Spinal cord (tissue), 10 donors: ENCODE measurements at places on chromosomes 5 and 9.

- no peak for DNase-seq
Measured at GRCh38 chr5:137975208-137975607, 57.7 kb downstream of the FAM13B start.

- no peak for DNase-seq
Measured at GRCh38 chr5:37772255-37772654, 67.6 kb downstream of the GDNF start.

DNA sequence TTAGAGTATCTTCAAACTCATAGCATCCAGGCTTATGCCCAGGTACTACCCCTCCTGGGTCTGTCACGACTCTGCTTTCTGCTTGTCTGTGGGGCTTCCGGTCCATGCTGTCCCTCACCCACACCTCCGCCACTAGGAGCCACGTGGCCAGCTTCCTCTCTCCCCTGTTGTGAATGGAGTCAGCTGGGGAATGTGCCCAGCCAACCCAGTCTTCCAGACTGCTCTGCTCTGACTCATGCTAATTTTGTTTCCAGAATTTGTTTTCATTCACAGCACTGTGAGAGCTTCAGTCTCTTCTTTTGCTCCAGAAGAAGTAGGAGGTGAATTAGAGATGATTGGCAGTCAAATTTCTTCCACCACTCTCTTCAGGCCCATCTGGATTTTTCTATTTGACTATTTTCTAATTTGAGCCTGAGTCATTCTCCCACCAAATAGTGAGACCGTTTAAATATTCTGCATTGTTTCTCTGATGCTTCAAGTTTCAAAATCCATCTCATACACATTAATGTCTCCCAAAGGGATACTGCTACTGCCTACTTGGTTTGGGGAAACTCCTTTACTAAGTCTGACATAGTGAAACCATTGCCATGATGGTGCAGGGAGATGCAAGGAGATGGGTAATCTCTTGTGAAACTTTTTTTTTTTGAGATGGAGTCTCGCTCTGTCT is 424.1 kb upstream of the KIF2A start:
- DNase-seq = no peak

GRCh38 chr5:149829954-149830353 is 99.8 kb downstream of the PPARGC1B start:
- no peak for DNase-seq

DNA sequence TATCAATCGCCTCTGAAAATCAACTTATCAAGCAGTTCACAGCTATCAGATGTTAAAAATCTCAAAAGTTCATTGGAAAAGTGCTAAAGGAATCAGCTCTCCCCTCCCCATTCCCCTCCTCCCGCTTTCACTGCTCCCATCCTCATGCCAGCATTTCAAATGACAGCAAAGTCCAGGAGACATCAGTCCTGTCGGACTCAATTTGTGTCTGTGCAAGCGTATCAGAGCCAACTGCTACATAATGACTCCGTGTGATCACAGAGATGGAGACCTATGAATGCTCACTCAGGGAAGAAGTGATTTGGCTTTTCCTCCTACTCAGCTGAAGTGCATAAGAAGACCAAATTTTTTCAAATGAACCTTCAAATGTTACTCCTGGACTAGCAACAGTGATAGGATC is 937.2 kb upstream of the DMAC1 start:
- DNase-seq = no peak

- DNase-seq = no peak
Measured at GRCh38 chr9:100505564-100506159, 32.7 kb downstream of the TMEFF1 start.

DNA sequence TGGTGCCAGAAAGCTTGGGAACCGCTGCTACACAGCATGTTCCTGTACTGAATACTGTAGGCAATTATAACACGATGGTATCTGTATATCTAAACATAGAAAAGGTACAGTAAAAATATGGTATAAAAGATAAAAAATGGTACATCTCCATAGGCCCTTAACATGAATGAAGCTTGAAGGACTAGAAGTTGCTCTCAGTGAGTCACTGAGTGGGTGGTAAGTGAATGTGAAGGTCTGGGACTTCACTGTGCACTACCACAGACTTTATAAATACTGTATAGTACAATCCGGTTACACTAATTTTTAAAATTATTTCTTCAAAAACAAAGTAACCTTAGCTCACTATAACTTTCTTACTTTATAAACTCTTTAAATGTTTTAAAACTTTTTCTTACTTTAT is 819.9 kb upstream of the GRAMD2B start:
- no peak for DNase-seq

GRCh38 chr5:32538031-32538547 is 47.3 kb upstream of the SUB1 start:
- DNase-seq = no peak

DNA sequence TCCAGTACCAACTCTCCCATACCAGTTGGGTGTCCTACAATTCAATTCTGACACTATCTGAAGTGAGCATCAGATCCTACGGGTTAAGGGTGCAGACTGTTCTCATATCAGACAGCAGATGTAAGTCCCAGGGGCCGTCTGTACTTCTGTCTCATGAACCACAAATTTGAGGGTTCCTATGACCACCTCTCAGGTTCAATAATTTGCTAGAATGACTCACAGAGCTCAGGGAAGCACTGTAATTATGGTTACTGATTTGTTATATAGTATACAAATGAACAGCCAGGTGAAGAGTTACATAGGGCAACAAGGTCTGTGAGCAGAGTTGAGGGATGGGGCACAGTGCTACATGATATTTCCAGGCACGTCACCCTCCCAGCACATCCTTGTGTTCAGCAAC is 499.1 kb downstream of the DMAC1 start:
- DNase-seq = no peak

- no peak for DNase-seq
Measured at GRCh38 chr9:123081824-123082223, 48.4 kb downstream of the GPR21 start.

- no peak for DNase-seq
Measured at GRCh38 chr5:122054266-122054665, 23.8 kb downstream of the LOX start.

DNA sequence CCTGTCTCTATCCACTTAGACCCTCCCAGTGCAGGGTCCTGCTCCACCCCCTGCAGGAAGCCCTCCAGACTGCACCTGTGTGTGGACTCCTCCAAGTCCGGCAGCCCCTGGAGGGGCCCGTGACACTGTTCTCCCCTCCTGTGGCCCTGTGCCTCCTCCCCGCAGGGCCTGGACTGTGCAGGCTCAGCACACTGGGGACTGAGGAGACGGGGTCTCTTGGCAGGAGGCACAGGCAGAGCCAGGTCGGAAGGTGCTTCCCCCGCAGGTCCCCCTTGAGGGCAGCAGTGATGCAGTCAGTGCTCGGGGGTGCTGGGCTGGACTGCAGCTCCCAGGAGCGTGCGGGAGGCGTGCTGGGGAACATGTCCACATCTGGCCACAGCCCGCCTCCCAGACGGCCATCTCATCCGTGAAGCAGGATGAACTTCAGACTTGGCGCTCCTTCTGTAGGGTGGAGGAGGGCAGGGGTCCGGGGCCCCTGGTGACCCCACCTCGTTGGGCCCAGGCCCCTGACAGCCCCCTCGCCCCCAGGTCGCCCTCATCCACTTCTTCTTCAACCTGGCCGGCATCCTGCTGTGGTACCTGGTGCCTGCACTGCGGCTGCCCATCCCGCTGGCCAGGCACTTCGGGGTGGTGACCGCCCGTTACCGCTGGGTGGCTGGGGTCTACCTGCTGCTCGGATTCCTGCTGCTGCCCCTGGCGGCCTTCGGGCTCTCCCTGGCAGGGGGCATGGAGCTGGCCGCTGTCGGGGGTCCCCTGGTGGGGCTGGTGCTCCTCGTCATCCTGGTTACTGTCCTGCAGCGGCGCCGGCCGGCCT is 4.9 kb downstream of the SLC34A3 start:
- no peak for DNase-seq

DNA sequence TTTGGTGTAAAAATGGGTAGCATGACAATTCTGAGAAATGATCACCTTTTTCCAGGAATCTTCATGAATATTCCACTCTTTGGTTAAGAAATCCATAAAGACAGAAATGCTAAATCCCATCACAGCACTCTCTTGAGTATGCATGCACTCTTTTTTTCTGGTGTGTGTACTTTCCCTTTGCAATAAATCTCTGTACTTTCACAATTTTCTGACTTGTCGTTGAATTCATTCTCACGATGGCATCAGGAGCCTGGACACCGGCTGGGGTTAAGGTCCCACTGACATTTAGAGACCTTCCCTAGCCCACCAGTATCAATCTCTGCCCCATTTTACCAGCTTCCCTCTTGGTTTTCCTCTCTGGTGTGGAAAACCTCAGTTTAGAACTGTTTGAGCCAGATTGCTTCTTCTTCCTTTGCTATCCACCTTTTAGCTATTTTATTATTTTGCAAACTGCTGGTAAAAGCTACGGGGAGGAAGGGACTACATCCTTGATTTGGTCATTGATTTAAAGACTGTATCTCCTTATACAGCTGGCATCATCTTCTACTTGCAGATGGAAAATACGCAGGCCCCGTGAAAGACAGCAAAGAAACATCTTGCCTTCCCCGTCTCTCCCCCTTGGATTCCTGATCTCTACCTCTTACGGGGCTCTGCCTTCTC is 59.9 kb upstream of the ZFR start:
- DNase-seq = no peak

DNA sequence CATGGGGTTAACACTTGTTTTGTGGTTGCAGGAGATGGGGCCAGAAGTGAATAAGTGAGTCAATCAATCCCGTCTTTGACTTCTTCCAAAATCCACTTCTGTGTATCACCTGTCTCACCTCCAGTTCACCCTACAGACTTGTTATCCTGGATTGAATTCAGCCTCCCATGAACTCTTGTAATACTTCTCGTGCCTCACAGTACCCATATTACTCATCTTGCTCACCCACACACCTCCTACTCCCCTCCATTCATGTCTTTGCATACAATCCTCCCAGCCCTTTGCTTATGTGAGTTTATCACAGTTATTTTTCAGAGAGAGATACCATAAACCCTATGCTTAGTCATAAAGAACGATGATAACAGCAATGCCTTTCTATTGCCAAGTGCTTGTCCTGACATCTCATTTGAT is 52.9 kb upstream of the PAPPA start:
- no peak for DNase-seq

GRCh38 chr5:76363352-76364225 is 39.5 kb upstream of the IQGAP2 start:
- no peak for DNase-seq

- no peak for DNase-seq
Measured at GRCh38 chr9:3662671-3663070, 136.9 kb upstream of the RFX3 start.

DNA sequence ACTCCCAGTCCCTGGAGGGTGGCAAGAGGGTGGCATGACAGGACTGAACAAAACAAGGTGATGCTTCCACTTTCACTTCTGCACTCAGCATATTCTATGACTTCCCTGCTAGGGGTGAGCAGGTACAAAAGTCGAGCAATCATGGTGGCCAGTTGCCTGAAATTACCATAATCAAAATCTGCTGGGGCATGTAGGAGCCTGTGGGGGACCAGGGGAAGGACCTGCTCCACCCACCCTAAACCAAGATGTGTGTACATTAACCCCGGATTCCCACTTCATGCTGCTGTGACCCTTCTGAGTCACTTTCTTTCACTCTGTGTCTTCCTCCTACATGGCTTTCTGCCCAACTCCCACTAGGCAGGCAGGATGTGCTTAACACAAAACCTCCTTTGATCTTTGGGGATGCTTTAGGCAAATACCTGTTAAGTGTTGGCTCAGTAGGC is 73.3 kb upstream of the PHF24 start:
- no peak for DNase-seq

- DNase-seq = peak; percentile 76
Measured at GRCh38 chr9:77876091-77876490, 155.5 kb downstream of the GNAQ start.

GRCh38 chr9:86846656-86847055 is 100.7 kb downstream of the GAS1 start:
- DNase-seq = no peak

GRCh38 chr9:125437771-125438221 is 176.2 kb downstream of the GAPVD1 start:
- DNase-seq = no peak

DNA sequence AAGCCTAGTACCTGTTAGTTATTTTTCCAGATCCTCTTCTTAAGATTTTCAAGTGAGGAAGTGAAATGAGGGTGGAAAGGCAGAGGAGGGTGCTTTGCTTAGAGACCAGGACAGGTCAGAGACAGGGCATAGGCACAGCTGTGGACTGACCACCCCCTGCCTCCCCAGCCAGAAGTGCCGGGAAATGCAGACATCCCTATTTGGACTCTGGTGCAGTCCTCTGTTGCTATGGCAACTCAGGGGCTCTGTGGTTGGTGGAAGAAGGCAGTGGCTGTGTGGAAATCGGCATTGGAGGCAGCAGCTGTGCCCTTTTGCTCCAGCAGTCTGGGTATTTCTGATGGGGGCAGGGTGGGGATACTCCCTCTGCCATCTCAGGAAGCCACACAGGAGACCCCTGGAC is 43.3 kb upstream of the NDFIP1 start:
- DNase-seq = peak; percentile 94

DNA sequence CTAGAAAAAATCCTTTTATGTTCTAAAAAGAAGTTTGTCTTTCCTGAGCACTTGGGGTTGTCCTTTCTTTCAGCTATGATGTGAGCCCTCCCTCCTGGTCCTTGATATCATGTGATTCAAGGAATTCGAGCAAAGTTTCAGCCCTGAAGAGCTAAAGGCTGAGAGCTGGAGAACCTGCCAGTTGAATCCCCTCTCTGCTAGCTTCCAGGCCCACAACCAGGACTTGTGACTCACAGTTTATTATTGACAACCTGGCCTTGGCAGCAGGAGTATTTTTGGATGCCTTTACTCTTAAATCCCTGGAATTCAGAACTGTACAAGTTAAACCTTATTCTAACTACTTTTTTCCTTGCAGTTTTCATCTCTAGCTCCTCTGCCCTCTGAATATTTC is 182.8 kb downstream of the SPOCK1 start:
- no peak for DNase-seq

DNA sequence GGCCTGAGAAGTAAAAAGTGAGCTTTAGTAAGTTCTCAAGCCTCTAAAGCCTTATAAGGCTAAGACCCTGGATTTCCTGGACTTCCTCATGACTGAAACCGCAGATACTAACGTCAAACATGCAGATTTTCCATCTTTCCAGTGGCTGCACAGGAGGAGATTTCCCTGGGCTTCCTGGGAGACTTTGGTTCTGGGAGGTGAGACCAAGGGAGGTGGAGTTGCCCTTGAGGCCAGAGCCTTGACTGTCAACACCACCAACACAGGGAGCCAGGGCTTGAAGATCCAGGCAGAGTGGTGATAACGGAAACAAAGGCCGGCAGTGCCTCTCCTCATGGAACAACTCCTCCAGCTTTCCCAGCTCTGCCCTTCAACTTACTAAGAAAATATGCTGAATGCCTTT is 144.7 kb upstream of the LRRTM2 start:
- DNase-seq = no peak

GRCh38 chr5:177434437-177434836 is 8.0 kb downstream of the GRK6 start:
- DNase-seq = no peak

DNA sequence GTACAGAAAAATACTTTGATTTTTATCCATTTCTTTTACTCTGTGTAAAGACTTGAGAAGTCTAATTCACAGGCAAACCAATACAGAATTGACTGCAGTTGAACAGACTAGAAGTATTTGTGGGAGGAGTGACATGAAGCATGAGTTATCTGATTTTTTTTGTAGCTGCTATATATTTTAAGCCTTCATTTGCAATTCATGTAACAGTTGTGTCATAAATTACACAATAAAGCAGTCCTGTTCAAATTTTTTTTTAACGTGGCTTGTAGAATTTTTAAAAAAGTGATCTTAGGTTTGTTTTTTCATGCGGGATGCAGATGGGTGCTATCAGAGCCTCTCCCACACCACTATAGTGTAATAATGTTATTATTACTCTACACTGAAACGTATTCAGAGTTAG is 2.9 kb upstream of the MAML1 start:
- no peak for DNase-seq

- DNase-seq = peak; percentile 88
Measured at GRCh38 chr9:35079426-35080341, at the start of gene FANCG. Gene FANCG, minus strand, starts transcription at chr9:35079942. Its CDS starts 418 bp downstream, at chr9:35079524.
